ENCODE measurements at places on chromosomes 1 and 21.

GRCh38 chr1:55718758-55719671, 503.9 kb upstream of the USP24 start:
- no peak for DNase-seq

GRCh38 chr1:8426996-8427395, 109.1 kb downstream of the SLC45A1 start:
- DNase-seq = no peak

DNA sequence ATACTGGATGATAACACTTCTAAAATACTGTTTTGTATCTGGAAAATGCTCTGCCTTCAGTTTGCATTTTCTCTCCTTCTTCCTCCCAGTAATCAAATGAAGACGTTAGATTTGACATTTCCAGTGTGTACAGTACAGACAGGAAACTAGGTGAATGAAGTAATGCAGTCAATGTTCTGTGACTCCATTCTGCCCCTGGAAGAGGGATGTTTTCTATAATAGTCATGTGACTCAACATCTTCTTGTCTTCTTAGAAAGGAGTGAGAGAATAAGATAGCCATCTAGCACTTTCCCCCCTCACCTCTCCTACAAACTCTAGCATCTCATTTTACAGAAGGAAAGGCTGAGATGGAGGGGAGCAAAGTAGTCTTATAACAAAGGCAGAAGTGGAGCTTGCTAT, 77.6 kb downstream of the DDR2 start:
- DNase-seq = no peak

- DNase-seq = no peak
Observed at GRCh38 chr1:60678391-60678790, 404.0 kb upstream of the NFIA start.

DNA sequence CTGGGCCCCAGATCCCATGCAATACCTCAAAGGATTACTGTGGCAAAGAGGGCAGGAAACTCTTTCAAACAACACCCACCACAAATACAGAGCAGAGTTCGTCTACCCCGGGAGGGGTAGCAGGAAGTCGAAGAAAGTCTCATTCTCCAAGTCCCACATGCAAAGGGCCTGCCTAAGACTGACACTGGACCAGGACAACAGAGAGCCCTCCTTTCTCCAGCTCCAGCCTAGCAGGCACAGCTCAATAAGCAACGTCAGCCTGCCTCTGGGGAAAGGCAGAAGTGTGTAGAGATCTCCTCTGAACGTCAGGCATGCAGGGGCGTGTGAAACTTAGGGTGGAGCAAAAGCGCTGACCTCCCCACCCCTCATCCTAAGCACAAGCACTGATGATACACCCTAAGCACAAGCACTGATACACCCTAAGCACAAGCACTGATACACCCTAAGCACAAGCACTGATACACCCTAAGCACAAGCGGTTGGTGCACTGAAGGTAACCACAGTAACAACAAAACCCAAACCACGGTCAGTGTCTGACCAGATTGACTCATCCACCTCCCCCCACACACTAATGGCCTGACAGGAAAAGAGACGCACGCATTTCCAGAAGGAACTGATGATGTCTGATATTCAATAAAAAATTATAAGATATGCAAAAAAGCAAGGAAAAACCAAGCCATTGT, 1.3 kb downstream of the KRTAP12-3 start:
- DNase-seq = no peak

DNA sequence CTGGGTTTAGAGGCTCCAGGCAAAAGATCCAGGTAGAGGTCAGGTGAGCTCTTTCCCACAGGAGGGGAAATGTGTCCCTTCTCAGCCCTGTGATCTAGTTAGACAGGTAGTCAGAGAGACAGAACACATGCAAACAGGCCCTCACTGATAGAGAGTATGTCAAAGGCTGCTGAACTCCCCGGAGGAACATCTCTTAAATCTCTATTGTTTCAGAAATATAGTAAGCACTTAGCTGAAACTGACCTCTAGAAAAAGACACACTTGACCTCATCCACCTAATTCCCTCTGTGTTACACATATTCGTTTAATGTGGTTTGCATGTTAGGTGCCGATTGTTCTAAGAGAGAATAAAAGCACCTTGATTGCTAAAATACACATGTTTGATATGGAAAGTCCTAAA, 23.3 kb downstream of the SUSD4 start:
- no peak for DNase-seq

DNA sequence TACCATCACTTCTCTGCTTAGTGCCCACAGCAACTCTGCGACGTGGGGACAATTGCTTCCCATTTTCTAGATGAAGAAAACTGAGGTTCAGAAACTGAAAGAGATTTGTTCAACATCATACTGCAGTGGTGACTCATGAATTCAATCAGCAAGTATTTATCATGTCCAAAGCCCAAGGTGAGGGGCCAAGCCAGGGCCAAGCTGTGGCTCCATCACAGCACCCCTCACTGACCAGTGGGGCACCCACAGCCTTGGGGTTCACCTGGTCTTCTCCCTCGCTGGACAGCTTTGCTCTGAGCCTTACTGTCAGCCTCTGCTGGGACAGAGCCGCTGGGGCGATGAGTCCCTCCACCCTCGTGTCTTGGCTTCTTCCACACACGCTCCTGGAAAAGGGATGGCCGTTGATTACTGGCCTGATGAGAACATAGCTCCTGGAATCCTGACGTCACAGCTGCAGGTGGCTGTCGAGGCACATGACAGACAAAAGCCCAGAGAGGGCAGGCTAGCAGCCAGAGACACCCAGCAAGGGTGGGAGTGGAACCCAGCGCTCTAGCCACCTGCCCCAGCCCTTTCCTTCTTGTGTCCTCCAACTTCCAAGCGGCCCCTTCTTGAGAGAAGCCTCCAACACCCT, 6.2 kb downstream of the EDN2 start:
- DNase-seq = no peak

DNA sequence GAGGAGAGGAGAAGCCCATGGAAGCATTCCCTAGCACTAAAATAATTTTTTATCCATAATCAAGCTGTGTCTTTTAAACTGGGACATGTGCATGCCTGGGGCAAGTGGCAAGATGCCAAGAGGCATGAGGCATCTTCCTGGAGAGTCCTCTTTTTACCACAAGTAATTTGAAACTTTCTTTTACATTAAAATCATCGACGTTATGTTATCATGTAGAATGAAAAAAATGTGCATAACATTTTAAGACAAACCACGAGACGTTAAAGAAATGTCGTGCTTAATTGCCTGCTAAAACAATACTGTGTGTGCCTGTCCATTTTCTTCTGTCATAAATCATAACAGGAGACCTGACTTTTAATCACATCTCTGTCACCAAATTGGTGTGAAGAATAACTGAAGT, 1.5 kb downstream of the STYXL2 start:
- DNase-seq = no peak

DNA sequence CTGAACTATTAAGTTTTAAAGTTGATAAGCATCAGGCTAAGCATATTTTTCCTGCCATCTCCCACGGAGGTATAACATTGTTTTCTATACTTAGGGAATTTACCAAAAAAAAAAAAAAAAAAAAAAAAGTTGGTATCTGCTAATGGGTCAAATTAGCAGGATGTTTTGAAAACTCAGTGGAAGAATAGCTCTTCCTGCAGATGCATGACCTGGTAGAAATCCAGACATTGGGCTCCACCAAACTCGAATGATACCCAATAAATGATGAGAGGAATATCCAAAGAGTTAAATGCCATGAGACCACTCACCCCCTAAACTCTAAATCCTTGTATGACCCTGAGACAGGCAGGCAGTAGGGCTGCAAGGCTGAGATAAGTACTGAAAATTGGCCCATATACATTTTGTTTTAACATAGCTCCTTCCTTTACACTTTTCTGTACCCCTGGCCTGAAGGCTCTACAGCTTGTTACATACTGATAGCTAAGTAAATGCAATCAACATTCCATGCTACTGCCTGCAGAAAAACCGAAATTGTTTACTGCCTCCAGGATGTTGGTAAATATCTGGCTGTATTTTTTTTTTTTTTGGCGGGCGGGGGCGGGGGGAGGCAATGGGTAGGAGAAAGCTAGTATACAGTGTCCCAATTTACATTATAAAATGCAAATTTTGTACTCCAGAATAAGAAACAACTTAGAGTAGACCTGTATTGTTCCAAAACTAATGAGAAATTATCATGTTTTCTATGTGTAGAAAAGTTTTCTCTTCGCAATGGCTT, 57.6 kb downstream of the NFIA start:
- no peak for DNase-seq

GRCh38 chr1:115262886-115263285, 75.2 kb downstream of the NGF start:
- no peak for DNase-seq

GRCh38 chr21:21682172-21682571, 684.0 kb downstream of the NCAM2 start:
- DNase-seq = no peak

GRCh38 chr1:150615346-150616201, 13.8 kb downstream of the ENSA start:
- DNase-seq = no peak

GRCh38 chr1:187842406-187843165, 1013.8 kb downstream of the PLA2G4A start:
- DNase-seq = no peak

- DNase-seq = peak; percentile 38
Observed at GRCh38 chr21:34198231-34199120, 125.1 kb downstream of the MRPS6 start.

DNA sequence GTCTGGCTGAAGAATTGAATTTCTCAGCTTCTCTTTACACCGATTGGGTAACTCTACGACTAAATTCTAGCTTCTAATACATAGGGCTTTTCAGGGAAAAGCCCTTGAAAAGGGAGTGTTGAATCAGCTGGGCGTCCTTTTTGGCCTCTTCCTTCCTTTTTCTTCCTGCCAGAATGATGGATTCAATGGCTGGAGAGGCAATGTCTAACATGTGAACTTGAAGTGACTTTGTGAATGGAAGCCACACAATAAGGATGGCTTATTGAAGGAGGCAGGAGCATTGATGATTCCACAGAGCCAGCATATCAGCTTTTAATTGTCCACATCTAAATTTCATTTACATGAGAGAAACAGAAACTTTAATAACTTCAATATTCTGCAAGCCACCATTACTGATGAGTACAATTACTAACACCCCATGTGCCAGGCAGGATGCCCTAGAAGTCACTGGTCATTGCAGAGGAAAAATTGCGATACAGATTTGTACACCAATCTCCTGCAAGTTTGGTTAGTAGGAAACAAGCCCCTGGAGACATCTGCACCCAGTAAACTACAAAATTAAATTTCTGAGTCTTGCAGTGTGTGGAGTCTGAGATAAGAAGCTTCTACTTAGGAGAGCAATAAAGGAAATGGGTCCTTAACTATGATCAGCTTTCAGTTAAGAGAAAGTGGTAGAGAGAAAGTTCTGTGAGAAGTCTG, 56.1 kb downstream of the STYXL2 start:
- no peak for DNase-seq
